ENCODE measurements at places on chromosomes 1 and 21. TPM values are rescaled to one million over a fixed set of nuclear protein-coding genes. Genes with fewer than 3 reads are reported as not detected.

The FOXJ3 gene
- 36.5 TPM for total RNA-seq

The ESPN gene
- 2.2 TPM for total RNA-seq

The SRSF10 gene
- total RNA-seq = 124 TPM

The OXCT2 gene
- 0.60 TPM for total RNA-seq

The NBPF1 gene
- 33.5 TPM for total RNA-seq

The OPTC gene
- total RNA-seq = not detected

The KIF21B gene
- total RNA-seq = 4.4 TPM

DNA sequence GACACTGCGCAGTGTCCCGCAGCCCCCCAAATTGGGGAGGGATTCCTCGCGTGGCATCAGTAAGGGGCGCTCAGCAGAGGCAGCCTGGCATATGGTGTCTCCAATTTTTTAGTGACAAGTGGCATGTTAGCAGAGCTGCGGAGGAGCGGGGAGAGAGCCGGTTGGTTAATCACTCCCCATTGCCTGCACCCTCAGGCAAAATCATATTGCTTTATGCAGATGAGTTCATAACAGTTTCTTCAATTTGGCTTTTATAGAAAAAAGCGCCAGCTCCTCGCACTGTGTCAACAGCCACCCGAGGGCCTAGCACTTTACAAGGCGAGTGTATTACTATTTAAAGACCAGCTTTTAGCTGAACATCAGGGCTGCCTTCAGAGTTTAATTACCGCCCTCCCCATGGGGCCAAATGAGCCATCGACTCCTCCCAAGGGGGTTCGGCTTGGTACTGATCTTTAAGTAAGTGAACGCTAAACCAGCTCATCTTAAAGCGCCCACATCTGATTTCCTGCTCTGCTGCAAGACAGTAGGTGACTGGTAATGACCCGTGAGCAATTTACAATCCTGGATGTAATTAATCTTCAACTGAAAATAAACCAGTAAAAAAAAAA lies 298.9 kb downstream of the DSCAM start:
- no peak for DNase-seq

- DNase-seq = no peak
Measured at GRCh38 chr21:44286086-44286715, 525 bp downstream of the AIRE start.

- DNase-seq = no peak
Measured at GRCh38 chr1:81598623-81599022, 202.1 kb upstream of the ADGRL2 start.

- peak; percentile 56 for DNase-seq
Measured at GRCh38 chr21:33901412-33902288, 14.0 kb downstream of the ATP5PO start.

DNA sequence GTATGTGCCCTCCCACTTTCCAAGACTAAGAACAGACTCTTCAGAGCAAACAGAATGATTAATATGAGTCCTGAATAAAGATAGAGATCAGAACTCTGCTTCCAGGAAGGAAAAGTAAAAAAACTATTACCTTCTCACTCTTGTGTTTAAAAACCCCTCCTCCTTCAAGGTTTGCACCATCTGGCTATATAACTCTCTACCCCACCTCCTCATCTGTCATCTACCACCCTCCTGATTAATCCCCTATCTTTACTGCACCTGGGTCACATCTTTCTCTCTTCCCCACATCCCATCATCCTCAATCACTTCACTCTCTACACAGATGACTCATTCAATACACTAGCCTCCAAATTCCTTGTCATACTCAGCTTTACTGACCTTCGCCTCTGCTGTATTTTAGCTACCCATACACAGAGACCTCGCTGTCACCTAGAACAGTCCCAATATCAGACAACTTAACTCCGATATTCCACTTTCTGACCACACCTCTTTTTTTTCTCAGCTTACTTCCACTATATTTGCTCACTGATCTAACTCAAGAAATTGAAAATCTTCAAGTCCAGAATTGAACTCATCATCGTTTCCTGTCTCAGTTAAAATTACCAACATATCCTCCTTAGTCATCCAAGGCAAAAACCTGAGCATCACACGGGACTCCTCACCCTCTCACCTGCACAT lies 3.7 kb downstream of the SCMH1 start:
- peak; percentile 21 for DNase-seq

DNA sequence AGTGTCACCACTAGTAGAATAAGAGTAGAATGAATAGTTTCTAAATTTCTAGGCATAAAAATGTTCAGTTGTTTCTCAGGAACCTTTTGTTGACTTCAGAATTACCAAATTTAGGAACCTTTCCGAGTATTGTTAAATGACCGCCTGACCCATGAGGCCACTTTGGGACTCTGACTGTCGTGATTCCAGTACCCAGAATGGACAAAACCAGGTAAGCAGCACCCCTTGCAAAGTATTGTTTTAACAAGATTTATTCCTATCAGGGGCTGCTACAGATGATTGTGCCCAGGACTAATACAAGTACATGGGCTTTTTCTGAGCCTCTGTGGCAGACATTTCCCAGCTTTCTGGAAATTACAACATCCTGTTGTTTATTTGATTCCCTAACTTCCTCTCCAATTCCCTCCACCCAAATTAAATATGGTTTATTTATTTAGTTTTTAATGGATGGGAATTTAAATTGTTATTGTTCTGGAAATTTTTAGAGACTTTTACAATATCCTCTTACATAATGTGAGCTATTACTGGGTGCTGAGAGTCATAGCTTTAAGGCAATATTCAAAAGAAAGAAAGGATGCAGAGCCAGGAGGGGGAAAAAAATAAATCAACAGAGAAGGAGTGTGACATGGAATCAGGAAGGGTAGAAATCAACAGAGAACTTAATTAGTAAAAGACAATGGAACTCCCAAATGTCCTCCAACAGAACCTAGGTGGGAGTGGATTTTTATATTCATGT lies 37.4 kb upstream of the NTPCR start:
- DNase-seq = peak; percentile 13

- no peak for DNase-seq
Measured at GRCh38 chr1:55600242-55600641, 385.1 kb upstream of the USP24 start.

- no peak for DNase-seq
Measured at GRCh38 chr1:227910511-227911153, 37.1 kb downstream of the WNT9A start.

DNA sequence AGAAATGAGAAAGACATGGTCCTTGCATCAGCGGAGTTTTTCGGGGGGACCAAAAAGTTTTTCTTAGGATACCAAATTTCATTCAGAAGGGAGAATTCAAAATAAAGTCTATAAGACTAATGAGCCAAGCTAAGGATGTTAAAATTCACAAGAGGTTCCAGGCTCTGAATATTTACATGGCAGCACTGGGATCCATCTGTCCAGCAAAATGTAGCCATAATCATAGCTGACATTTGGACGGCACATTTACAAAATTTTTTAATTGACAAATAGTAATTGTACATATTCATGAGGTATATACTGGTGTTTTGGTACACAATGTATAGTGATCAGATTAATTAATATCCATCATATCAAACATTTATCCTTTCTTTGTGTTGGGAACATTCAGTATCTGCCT lies 107.9 kb downstream of the ZNF648 start:
- DNase-seq = no peak

GRCh38 chr1:66291531-66291864 lies 242.5 kb upstream of the SGIP1 start:
- DNase-seq = no peak

GRCh38 chr1:96966536-96967138 lies 245.1 kb downstream of the PTBP2 start:
- peak; percentile 84 for DNase-seq
